ENCODE measurements at places on chromosomes 7 and 10. TPM values are rescaled to one million over a fixed set of nuclear protein-coding genes. Genes with fewer than 3 reads are reported as not detected.

DNA sequence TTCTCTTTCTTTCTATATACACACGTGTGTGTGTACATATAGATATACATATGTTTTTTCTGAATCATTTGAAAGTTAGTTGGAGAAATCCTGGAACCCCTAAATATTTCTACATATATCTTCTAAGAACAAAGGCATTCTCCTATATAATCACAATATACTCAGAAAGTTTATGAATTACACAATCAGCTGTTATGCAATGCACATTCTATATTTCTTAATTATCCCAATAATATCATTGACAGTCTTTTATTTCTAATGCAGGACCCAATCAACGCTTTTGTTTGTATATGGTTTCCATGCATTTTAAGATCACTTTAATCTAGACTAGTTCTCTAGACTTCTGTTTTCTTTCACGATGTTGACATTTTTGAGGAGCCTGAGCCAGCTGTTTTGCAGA, 27.7 kb upstream of the ZNF746 start:
- no peaks in the 10 kb centered on the region for H3K4me1 ChIP-seq
- H3K27me3 ChIP-seq, result peaks cover 1% of the 10 kb centered on the region
- H3K4me3 ChIP-seq, result no peak overlapping the region
- H3K27ac ChIP-seq, result no peak overlapping the region
- DNase-seq, result no peak

The TLL2 gene
- 0.09 TPM for total RNA-seq

The UTF1 gene
- total RNA-seq, result not detected

The NPTX2 gene
- not detected for total RNA-seq

The TBX20 gene
- total RNA-seq, result not detected

The CRHR2 gene
- not detected for total RNA-seq

DNA sequence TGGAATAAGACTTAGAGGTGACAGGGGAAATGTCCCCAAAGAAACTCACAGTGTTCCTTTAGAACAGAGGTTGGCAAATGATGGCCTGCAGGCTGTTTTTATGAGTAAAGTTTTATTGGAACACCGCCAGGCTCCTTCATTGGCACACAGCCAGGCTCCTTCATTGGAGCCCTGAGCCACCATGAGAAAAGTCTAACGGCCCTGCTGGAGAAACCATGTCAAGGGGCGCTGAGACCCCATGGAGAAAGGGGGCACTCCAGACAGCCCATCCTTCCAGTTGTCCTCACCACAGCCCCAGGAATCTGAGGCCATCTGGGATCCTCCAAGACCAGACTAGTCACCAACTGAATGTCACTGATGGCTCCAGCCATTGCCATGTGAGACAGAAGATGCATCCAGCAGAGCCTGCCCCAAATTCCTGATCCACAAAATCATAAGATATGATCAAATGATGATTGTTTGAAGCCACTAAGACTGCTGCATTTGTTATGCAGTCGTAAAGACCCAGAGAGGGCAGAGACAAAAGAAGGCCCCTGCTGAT, 88.2 kb upstream of the GPR26 start:
- no peaks in the 10 kb centered on the region for H3K4me1 ChIP-seq
- peaks cover 24% of the 10 kb centered on the region for H3K27me3 ChIP-seq
- no peak for DNase-seq
- no peak overlapping the region for H3K27ac ChIP-seq

- no peak overlapping the region for H3K27ac ChIP-seq
- H3K4me1 ChIP-seq, result no peaks in the 10 kb centered on the region
- H3K4me3 ChIP-seq, result no peak overlapping the region
- DNase-seq, result no peak
- peaks cover 5% of the 10 kb centered on the region for H3K27me3 ChIP-seq
Measured at GRCh38 chr7:95867309-95867708, 95.0 kb downstream of the DYNC1I1 start.

The WIPF3 gene
- total RNA-seq, result not detected

- H3K4me1 ChIP-seq, result no peaks in the 10 kb centered on the region
- no peak overlapping the region for H3K4me3 ChIP-seq
- H3K27me3 ChIP-seq, result no peaks in the 10 kb centered on the region
- no peaks in the 10 kb centered on the region for H3K36me3 ChIP-seq
Measured at GRCh38 chr10:25627606-25628005, 306.4 kb upstream of the MYO3A start.

DNA sequence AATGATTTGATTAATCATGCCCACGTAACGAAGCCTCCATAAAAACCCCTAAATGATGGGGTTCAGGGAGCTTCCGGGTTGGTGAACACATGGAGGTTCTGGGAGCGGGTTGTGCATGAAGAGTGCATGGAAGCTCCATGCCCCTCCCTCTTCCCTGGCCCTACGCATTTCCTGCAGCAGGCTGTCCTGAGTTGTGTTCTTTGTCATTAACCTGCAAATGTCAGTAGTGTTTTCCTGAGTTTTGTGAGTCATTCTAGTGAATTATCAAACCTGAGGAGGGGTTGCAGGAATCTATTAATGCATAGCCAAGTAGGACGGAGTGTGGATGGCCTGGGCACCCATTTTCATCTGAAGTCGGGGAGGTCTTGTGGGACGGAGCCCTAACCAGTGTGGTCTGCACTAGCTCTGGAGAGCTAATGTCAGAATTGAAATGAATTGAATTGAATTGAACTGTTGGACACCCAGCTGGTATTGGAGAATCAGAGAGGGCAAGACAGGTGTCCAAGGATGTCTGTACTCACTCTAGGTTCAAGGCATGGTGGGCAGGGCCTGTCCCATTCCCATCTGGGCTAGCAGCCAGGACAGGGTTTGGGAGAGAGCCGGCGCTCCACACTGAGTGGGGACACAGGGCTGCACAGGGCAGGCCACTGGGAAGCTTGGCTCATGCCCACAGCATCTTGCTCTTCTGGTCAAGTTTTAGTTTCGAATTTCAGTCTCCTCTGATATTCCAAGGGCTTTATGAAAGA, 22.3 kb upstream of the ARHGAP22 start:
- no peak overlapping the region for H3K27ac ChIP-seq
- H3K27me3 ChIP-seq, result peaks cover 2% of the 10 kb centered on the region
- H3K4me3 ChIP-seq, result no peak overlapping the region
- no peaks in the 10 kb centered on the region for H3K4me1 ChIP-seq

The CABCOCO1 gene
- not detected for total RNA-seq

- DNase-seq, result no peak
- H3K4me1 ChIP-seq, result peaks cover 15% of the 10 kb centered on the region
- no peak overlapping the region for H3K27ac ChIP-seq
Measured at GRCh38 chr10:114232561-114233176, 6.4 kb upstream of the VWA2 start.

The FAM25C gene
- not detected for total RNA-seq
